ENCODE measurements at places on chromosomes 12 and 14.

GRCh38 chr14:94636744-94637412, 24.7 kb downstream of the SERPINA3 start:
- peak; percentile 11 for DNase-seq

GRCh38 chr12:54154681-54155186, 34.1 kb downstream of the SMUG1 start:
- DNase-seq = no peak

DNA sequence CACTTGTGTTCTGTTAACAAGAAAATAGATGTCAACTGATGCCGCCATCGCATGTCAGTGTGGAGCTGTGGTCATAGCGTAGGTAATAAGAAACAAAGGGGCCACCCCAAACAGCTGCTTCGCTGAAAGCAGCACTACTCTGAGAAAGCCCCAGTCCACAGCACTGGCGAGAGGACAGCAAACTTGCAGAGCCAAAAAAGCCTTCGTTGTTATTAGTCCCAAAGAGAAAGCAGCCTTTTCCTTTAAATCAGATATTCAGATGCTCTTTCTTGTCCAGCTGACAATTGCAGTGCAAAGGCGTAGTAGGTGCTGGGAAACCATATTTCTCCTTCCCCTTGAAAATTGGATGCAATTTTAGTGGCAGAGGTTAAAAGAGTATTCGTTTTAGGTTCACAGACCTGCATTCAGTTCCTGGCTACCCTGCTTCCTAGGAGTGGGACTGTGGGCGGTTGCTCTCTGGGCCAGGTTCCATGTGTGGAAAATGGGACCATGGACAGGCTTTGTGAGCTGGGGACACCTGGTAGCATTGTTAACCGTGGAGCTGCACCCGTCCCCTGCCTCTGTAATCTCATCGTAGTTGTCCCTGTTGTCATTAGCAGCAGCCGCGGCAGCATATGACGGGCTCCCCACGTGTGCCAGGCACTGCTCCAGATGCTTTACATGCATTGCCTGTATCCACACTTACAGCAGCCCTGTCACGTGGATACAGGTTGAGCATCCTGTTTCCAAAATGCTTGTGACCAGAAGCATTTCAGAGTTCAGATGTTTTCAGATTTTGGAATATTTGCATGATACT, 54.2 kb downstream of the ELK3 start:
- DNase-seq = no peak

- no peak for DNase-seq
These were observed 84.4 kb downstream of the SPATS2 start for GRCh38 chr12:49451468-49452259.

GRCh38 chr12:66467932-66468331, 165.6 kb downstream of the HELB start:
- no peak for DNase-seq

GRCh38 chr14:93732524-93732923, 55.8 kb downstream of the PRIMA1 start:
- DNase-seq = no peak

DNA sequence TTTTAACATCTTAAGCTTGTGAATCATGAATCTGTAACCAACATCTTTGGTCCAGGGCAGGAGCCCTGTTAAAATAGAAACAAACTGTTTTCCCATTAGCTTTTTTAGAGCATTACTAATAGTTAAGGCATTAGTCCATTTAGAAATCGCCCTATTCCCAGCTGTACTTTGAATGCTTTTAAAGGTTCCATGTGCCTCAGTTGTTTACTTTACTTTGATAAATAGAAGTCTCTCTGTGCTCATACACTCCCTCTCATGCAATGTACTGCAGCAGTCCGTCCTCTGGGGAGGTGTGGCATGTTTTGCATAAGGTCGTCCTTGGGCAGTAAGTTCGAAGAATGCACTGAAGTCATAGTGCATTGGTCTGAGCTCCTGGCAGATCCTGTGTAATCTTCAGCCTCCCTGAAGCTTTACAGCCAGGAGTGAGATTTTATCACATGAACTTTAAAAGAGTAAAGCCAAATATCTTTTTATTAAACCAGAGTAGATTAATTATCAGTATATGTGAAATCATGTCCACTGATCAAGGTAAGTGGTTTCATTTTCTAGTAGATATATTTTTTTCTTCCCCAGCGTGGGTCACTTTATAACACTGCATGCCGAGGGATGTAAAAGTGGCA, 134.7 kb downstream of the FGD4 start:
- peak; percentile 97 for DNase-seq

DNA sequence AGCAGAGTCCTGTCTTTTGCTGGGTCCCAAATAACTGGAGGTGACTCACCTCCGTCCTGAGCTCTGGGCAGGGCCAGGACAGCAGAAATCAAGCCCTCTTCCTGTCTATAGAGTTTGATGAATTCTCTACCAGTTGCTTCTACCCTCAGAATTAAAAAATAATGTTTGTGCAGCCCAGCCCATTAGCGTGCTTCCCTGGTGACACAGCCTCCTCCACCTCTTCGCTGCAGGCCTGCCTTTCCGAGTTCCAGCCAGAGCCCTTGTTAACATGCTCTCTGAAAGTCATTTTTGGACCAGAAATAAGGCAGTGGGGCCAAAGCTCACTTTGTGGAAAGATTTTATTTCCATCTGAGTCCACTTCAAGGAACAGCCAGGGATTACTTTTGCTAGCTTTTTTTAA, 94.0 kb downstream of the TBX5 start:
- no peak for DNase-seq

GRCh38 chr12:72057330-72057914, 118.8 kb downstream of the TPH2 start:
- DNase-seq = peak; percentile 47

GRCh38 chr14:104882991-104883660, 18.1 kb downstream of the CEP170B start:
- no peak for DNase-seq

- no peak for DNase-seq
These were observed 32.5 kb upstream of the PLEKHG6 start for GRCh38 chr12:6277982-6278438.

DNA sequence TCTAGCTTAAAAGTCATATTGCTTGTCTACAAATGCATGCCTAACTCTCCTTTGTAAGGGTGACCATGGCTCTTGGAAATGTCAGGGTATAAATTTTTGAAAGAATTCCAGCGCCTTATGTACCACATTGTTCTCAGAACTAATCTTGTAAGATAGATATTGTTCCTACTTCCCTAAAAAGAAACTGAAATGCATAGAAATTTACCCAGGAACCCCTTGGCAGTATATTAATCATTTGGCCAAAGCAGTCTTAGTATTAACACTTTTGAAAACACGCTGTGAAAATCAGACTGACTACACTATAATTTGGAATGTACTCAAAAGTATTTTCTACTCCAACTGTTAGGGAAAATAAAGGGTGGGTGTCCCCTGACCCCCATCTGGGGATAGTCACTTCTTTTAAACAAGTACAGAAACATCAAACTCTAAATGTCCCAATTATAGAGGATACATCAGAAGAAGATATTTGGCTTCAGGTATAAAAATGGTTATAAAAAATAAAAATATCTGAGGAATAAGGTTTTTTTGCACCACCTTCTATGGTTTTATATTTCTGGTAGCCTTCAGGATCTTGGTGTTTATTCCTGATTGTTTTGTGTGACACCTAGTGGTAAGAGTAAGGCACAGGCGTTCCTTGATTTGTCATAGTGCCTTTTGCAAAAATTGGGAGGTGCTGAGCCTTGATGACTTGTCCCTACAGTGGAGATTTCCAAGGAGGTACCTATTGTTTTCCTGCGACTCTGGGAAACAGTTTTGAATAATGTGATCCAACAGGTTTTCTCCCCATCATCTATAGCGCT, 2.2 kb upstream of the NFKBIA start:
- DNase-seq = peak; percentile 75

- DNase-seq = no peak
These were observed 14.5 kb upstream of the RASSF8 start for GRCh38 chr12:25943940-25944339.

GRCh38 chr14:34340025-34340625, 121.9 kb downstream of the SPTSSA start:
- no peak for DNase-seq

DNA sequence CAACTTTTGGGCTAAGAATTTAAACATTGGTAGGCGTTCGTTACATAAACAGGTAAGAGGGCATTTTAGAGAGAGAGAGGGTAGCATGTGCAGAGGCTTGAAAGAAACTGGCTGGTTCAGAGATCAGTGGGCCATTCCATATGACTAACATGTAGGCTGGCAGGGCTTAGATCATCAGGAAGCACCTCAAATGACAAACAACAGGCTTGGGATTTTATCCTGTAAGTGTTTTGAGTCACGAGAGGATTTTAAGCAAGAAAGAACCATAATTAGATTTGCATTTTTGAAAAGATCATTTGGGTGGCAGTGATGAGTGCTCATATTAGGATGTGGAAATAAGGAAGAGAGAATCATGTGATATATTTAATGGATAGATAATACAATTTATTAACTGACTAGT, 8.7 kb upstream of the PLEKHA5 start:
- peak; percentile 66 for DNase-seq

DNA sequence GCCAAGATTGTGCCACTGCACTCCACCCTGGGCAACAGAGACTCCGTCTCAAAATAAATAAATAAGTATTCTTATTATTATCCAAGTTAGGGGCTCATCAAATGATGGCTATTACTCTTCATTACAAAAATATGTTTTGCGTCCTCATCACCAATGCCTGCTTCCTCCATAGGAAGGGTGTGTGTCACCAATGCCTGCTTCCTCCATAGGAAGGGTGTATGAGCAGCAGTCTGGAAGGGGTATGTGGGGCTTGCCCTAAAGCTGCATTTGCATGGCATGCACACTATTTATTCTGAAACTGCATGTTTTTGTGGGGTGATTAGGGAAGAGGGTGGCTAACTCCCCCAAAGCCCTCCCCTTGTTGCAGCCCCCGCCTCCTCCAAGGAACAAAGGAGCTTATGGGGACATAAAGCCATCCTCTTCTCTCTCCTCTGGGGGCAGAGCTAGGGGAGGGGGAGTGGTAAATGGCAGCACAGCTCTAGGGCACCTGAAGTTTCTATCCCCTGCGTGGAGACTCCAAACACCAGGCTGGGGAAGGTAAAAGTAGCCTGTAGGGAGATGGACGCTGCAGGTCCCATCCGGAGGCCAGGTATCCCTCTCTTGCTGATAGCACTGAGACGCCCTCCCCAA, 1.3 kb downstream of the CAMKK2 start:
- no peak for DNase-seq

- DNase-seq = no peak
These were observed 291.3 kb downstream of the RPAP3 start for GRCh38 chr12:47414511-47414910.

GRCh38 chr12:85468356-85469157, 188.5 kb downstream of the ALX1 start:
- DNase-seq = peak; percentile 77

GRCh38 chr14:103629503-103630121, 601 bp downstream of the KLC1 start:
- no peak for DNase-seq

DNA sequence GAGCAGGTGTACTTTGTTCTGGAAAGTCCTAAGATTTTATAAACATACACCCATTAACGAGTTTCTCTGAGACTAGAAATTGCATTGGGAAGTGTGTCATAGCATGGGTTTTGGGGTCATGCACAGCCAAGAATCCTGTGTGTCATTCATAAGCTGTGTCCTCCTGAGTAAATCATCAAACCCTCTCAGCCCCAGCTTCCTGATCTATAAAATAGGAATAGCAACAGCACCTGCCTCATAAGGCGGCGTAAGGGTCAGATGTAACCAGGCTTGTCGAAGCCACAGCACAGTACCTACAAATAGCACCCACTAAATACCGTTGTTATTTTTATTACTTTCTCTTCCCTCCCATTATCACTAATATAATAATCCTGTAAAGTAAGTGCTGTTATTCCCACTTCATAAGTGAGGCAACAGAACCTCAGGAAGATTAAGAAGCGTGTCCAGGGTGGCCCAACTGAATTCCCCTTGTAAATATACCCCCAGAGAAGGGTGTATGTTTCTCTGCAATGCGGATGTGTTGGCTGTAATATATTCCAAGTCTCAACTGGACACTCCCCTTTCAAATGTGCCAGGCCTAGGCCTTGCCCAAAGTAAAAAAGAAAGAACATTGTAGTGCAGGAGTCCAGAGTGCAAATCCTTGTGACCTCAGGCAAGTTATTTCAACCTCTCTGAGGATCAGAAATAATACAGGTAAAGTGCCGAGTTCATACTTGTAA, 188.3 kb upstream of the BCL2L14 start:
- peak; percentile 91 for DNase-seq

- DNase-seq = peak; percentile 77
These were observed 72.7 kb downstream of the MYRFL start for GRCh38 chr12:69897744-69898143.

All from renal cortical epithelial cell (primary cell).